Stimulated activated CD4-positive, alpha-beta T cell treated with anti-CD3 and anti-CD28 coated beads, TNF-alpha, amount 100 ng/mL, for 4 hours (primary cell): ENCODE measurements at places on chromosomes 3 and 15.

DNA sequence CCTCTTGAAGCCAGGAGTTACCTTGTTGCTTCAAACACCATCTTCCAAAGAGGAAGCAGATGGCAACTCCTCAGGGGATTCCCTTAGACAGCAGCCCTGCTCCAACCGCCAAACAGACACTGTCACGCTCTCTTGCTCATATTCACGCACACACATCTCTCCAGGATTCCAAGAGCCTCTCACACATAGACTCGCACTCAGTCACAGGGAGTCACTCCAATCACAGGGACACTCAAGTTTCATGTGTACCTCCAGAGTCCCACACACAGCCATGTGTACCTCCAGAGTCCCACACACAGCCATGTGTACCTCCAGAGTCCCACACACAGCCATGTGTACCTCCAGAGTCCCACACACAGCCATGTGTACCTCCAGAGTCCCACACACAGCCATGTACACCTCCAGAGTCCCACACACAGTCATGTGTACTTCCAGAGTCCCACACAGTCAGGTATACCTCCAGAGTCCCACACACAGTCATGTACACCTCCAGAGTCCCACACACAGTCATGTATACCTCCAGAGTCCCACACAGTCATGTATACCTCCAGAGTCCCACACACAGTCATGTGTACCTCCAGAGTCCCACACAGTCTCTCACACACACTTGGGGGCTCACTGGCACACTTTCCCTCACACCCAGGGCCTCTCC is 6.1 kb downstream of the VWA5B2 start:
- no peak for DNase-seq

DNA sequence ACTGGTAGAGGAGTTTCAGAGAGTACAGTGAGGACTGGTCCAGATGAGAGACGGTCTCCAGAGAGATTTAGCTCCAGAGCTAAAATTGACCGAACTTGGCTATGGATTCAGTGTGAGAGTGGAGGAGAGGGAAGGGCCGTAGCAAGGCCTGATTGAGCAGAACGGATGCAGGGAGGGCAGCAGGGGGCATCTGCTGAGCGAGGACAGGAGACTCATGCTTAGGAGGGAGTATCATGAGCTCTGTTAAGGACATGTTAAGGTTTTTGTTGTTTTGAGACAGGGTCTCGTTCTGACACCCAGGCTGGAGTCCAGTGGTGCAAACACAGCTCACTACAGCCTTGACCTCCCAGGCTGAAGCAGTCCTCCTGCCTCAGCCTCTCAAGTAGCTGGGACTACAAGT is 7.7 kb upstream of the LMAN1L start:
- no peak for DNase-seq

GRCh38 chr15:29622637-29623036 is 199.6 kb downstream of the TJP1 start:
- no peak for DNase-seq

- no peak for DNase-seq
These were observed 14.3 kb upstream of the HPS3 start for GRCh38 chr3:149115114-149115513.

DNA sequence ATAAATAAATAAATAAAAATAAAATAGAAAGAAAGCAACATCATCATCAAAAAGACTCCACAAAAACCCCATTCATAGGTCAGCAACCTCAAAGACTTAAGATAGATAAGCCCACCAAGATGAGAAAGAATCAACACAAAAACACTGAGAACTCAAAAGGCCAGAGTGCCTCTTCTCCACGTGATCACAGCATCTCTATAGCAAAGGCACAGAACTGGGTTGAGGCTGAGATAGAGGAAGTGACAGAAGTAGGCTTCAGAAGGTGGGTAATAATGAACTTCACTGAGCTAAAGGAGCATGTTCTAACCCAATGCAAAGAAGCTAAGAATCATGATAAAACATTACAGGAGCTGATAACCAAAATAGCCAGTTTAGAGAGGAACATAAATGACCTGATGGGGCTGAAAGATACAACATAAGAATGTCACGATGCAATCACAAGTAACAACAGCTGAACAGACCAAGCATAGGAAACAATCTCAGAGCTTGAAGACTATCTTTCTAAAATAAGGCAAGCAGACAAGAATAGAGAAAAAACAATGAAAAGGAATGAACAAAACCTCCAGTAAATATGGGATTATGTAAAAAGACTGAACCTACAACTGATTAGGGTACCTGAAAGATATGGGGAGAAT is 26.4 kb downstream of the GNB5 start:
- no peak for DNase-seq
